GM12891 (cell line): ENCODE measurements at places on chromosomes 13 and 19.

- DNase-seq: no peak
These were observed 34.6 kb upstream of the SLC10A2 start for GRCh38 chr13:103100830-103101229.

DNA sequence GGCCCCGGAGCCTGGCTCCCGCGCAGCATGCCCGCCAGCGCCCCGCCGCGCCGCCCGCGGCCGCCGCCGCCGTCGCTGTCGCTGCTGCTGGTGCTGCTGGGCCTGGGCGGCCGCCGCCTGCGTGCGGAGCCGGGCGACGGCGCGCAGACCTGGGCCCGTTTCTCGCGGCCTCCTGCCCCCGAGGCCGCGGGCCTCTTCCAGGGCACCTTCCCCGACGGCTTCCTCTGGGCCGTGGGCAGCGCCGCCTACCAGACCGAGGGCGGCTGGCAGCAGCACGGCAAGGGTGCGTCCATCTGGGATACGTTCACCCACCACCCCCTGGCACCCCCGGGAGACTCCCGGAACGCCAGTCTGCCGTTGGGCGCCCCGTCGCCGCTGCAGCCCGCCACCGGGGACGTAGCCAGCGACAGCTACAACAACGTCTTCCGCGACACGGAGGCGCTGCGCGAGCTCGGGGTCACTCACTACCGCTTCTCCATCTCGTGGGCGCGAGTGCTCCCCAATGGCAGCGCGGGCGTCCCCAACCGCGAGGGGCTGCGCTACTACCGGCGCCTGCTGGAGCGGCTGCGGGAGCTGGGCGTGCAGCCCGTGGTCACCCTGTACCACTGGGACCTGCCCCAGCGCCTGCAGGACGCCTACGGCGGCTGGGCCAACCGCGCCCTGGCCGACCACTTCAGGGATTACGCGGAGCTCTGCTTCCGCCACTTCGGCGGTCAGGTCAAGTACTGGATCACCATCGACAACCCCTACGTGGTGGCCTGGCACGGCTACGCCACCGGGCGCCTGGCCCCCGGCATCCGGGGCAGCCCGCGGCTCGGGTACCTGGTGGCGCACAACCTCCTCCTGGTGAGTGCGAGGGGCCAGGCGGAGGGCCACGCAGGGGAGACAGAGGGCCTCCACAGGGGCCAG, at the start of gene KL:
KL (plus strand) TSS at position 10 of the 909 bp plus-strand sequence; CDS start at position 28, 18 bp downstream.
- DNase-seq: peak; percentile 39

GRCh38 chr13:20394169-20394501, 131.5 kb downstream of the CRYL1 start:
- DNase-seq: no peak

GRCh38 chr19:3580156-3580934, 4.9 kb upstream of the GIPC3 start:
- DNase-seq: no peak

DNA sequence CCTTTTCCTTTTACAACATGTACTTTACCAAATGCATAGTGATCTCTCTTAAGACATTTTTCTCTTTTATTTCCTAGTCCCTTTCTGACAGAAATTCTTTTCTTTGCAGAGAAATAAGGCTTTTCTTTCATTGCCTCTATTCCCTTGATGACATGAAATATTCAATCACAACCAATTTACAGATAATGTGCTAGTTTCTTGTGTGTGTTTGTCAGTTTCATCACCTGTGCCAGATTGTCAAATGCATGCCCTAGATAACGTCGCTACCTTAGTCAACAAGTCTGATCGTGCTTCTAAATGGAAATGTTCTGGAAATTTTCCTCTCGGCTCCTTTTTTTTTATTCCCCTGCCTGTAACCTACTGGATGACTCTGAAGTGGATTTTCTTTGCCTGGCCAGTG, 478.1 kb downstream of the KLF5 start:
- no peak for DNase-seq

- DNase-seq: no peak
These were observed 964 bp downstream of the KHSRP start for GRCh38 chr19:6423499-6424194.

- DNase-seq: no peak
These were observed 18.8 kb upstream of the GPR183 start for GRCh38 chr13:99326012-99326411.

GRCh38 chr13:85373322-85373721, 425.9 kb downstream of the SLITRK6 start:
- DNase-seq: no peak

GRCh38 chr13:36151591-36151990, 20.4 kb upstream of the DCLK1 start:
- DNase-seq: no peak

GRCh38 chr19:18521692-18522123, at the start of gene ELL:
TSS of gene ELL (minus strand) at chr19:18522070. CDS start at chr19:18522055, 15 bp downstream.
- no peak for DNase-seq

DNA sequence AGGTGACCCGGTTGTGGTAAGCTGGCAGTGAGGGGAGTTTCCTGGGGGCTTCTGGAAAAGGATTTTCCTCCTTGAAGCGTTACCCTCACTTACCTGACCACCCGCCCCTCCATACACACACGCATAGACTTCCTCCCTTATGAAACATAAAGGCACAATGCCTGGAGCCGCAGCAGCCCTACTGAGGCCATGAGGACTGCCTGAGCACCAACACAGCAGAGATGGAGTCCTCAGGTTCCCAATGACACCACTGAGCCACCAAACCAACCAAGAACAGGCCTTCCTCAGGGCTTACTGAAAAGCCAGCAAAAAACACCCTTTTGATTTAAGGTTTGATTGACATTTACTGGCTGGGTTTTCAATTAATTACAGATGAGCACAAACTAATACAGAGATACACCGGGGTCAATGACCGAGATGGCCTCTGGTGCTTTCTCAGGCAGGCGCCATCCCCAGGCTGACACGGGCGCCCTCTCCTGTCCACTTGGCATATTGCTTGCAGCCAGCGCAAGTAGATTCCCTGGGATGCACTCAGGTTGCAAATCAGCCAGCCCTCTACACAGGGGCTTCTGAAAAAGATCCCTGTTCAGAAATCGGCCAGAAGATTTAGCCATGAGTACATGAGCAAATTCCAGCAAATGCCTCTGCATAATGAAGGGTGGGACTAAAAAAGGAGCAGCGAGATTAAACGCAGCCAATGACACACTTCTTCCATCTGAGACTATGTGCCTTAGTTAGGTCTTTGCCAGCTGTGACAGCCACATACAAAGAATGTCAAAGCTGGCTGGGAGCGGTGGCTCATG, 14.8 kb downstream of the OPA3 start:
- DNase-seq: no peak

- DNase-seq: no peak
These were observed 17.1 kb upstream of the S1PR4 start for GRCh38 chr19:3161453-3161852.

DNA sequence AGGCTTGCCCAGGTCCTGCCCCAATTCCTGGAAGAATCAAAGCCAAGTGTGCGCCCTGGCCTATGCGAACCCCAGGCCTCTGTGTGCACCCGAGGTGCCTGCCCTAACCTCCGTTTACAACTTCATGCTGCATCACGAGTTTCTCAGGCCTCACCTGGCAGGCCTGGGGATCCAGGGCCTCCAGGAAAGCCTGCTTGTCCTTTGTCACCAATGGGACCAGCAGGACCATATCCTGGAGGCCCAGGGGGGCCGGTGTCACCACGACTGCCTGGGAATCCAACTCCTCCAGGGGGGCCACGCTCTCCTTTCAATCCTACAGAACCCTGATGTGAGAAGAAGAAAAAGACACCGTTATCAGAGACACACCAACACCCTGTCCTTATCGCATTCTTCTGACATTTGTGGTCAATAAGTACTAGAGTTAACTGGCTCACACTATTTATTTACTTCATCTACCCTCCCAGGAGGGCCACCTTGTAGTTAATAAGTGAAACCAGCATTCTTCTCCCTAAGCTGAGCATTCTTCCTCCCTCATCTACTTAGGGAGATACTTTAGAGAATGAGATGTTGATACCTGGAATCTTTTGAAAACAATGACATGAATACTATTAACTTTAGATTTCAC, 120.6 kb downstream of the COL4A1 start:
- DNase-seq: no peak

GRCh38 chr13:79227418-79227817, 178.6 kb downstream of the RBM26 start:
- DNase-seq: no peak

DNA sequence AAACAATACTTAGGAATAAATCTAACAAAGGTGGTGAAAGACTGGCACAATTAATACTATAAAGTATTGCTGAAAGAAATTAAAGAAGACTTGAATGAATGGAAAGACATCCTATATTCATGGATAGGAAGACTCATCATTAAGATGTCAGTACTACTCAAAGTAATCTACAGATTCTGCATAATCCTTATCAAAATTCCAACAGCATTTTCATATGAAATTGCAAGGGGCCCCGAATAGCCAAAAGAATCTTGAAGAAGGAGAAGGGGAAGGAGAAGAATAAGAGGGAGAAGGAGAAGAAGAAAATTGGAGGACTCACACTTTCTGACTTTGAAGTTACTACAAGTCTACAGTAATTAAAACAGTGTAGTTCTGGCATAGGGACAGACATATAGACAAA, 25.6 kb upstream of the LRP3 start:
- no peak for DNase-seq

GRCh38 chr13:61833228-61833627, 417.6 kb upstream of the PCDH20 start:
- no peak for DNase-seq

- no peak for DNase-seq
These were observed 375.3 kb downstream of the MTUS2 start for GRCh38 chr13:29195456-29195855.

- no peak for DNase-seq
These were observed 50.3 kb downstream of the ARHGEF7 start for GRCh38 chr13:111165241-111166010.

DNA sequence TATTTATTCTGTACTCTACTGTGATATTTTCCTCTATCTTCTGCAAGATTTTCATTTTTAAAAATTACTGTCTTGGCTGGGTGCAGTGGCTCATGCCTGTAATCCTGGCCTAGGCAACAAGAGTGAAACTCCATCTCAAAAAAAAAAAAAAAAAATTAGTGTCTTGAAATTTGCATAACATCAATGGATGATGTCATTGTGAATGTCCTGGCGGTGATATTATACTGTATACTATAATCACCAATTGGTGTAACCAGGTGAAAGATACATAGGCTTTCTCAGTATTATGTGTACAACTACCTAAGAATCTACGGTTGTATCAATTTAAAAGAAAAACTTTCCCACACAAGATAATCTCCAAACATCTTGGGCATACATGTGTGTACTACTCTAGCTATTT, 15.2 kb downstream of the ZNF331 start:
- DNase-seq: no peak

DNA sequence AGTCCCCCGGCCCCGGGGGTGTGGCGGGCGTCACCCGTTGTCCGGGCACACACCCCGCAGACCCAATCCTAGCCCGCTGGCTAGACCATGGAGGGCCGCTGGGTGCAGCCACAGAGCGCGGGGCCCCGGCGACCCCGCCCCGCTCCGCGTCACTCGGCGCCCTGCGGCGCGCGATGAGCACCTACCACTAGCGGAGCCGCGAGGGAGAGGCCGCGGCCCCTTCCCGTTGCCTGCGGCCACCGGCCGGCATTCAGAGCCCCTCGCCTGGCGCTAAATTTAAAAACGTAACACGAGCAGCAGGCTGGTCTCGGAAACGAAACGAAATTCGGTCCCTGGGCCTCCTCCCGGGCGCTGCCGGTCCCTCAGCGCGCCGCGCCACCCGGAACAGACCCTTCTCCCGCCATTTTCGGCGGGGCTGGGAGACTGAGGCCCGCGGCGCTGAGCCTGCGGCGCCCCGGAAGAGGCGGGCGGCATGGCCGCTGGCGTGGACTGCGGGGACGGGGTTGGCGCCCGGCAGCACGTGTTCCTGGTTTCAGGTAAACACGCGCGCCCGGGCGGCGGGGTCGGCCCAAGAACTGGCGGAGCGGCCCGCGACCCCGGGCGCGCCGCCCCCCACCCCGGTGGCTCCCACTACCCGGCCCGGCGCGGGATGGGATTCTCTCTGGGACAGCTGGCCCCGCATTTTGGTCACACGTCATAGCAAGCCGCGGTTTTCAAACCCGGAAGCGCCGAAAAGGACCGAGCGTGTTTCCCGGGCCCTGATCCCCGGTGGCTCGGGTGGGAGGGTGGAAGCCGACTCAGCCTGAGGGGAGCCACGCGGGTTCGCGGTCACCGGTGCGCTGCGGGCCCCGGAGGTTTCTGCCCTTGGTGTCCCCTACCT, at the start of gene RNASEH2B:
RNASEH2B (plus strand) TSS at position 187 of the 880 bp plus-strand sequence; CDS start at position 473, 286 bp downstream.
- DNase-seq: peak; percentile 59

GRCh38 chr13:45602183-45603170, 13.1 kb downstream of the ERICH6B start:
- DNase-seq: no peak

GRCh38 chr13:111395511-111396393, 75.3 kb downstream of the TEX29 start:
- DNase-seq: no peak

DNA sequence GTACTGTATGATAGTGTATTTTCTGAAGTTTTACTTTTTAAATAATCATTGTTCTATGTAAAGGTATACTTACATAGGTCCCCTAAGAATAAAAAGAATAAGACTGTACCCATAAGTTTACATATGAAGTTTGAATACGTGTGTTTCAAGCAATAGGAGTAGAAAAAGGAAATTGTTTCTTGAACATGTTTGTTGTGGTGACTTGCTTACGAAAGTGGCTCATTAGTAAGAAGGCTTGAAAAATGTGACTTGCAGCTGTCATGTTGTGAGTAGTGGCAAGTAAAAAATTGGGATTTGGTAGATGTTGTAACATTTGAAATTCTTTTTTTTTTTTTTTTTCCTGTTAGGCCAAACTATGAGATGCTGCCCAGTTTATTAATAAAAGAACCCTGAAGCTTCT, 203.3 kb downstream of the LMO7 start:
- DNase-seq: no peak

GRCh38 chr13:84641491-84641890, 759.2 kb upstream of the SLITRK1 start:
- DNase-seq: no peak

GRCh38 chr19:11168568-11168967, 13.0 kb upstream of the SPC24 start:
- DNase-seq: no peak

DNA sequence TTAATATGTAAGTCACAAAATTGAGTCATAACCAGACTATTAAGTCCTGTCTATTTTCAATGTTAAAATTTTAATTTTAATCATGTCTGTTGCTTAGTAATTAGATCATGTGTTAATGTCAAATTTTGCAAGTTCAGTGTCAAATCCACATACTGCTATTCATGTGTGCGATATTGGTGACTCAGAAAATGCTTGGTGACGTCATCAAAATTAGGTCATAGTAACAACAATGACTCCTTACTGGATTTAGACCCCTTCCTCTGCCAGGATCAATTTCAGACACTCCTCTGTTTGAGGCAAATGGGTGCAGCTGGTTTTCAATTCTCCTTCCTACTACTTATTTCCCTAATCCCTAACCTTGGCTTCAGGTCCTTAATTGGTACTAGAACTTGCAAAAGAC, 1394.3 kb upstream of the SLC10A2 start:
- DNase-seq: no peak

DNA sequence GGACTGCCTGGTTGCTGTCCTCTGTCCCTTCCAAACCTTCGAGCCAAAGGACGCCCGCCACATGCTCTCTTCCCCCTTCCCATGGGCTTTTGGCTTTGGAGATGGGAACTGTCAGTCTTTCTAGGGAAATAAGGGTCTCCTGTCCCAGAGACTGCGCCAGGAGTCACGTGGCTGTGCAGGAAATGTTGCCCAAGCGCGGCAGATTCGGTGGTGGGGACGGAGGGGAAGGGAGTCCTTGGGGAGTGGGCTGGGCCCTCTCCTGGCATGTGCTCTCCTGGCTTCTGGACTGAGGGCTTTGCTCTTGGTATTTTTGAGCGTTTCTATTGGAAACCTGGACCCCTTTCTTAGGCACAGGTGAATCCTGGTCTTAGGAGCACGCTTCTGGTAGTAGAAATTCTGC, 103.2 kb downstream of the KDM4B start:
- DNase-seq: no peak
